SK-N-SH (cell line): ENCODE measurements at places on chromosomes 16 and 17. TPM values are rescaled to one million over a fixed set of nuclear protein-coding genes. Genes with fewer than 3 reads are reported as not detected.

DNA sequence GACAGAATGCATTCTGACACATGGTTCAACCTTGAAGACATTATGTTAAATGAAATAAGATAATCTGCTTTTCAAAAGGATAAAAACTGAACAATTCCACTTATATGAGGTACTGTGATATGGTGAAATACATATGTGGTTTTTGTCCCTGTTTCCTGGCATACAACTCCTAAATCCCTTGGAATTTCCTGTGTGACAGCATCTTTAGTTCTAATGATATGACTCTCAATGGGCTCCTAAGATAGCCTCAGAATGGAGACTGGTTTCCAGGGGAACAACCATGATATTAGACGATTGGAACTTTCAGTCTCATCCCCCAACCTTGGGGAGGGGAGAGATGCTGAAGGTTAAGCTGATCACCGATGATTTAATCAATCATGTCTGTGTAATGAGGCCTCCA, 37.7 kb upstream of the PHLPP2 start:
- H3K4me3 ChIP-seq = no peak overlapping the region
- H3K4me1 ChIP-seq = no peaks in the 10 kb centered on the region
- H3K27me3 ChIP-seq = no peaks in the 10 kb centered on the region
- no peak for DNase-seq
- peaks cover 60% of the 10 kb centered on the region for H3K36me3 ChIP-seq

GRCh38 chr17:13046361-13046760, 28.5 kb upstream of the ELAC2 start:
- DNase-seq = no peak
- no peak overlapping the region for H3K4me3 ChIP-seq
- peaks cover 28% of the 10 kb centered on the region for H3K27me3 ChIP-seq
- H3K27ac ChIP-seq = no peak overlapping the region
- peaks cover 12% of the 10 kb centered on the region for H3K4me1 ChIP-seq

SETD6 gene
- 17.2 and 22.2 TPM in 2 replicates for polyA plus RNA-seq

ELAC2 gene
- polyA plus RNA-seq = 77.6 and 95.8 TPM in 2 replicates
